ENCODE measurements at places on chromosomes 4 and X.

GRCh38 chrX:137988470-137988869 is 422.5 kb downstream of the ZIC3 start:
- no peak for DNase-seq

DNA sequence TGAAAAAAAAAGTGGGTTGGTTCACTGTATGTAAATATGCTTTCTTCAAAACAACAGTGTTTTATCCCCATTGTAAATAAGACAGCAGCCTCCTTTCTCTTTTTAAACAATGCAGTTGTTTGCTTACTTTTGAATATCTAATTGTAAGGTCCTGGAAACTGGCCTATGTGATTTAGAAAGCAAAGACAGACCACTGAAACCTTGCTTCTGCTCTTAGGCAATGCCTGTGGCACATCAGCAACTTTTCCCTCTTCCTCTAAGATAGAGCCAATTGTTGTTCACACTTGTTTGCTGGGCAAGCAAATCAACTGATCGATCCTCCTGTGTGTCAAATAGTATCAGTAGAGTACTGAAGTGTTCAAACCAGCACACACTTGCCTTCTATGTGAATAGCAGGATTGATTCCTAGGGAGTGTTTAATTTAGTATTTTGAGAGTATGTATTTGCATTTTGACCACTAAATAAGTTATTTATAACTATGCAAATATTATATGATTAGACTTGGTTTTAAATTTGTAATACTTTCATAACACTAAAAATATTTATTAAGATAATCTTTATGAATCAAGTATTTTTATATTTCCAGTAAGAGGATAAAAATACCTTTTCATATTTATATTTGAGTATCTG is 55.4 kb upstream of the GRPR start:
- DNase-seq: no peak

GRCh38 chrX:137746289-137746688 is 180.4 kb downstream of the ZIC3 start:
- no peak for DNase-seq

- DNase-seq: no peak
These were observed 39.5 kb upstream of the RASL11B start for GRCh38 chr4:52822583-52822971.

DNA sequence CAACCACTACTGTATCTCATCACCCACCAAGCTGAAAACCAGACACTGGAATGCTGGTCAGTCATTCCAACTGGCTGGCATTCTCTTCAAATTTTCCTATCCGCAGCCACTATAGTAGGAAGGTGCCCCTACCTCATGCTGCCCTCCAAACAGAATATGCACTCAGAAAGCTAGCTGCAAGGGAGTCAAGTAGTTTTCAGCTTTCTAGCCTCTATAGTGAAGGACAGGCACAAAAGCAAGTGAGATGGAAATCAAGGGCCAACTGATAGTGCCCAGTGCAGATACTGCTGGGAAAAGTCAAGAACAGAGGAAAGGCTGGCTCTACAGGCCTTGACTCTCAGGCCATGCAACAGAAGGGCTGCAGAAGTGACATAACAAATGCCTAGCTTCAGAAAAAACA is 47.2 kb downstream of the BCOR start:
- DNase-seq: no peak

GRCh38 chr4:109803924-109804571 is 2.2 kb upstream of the CFI start:
- DNase-seq: no peak

- DNase-seq: no peak
These were observed 345.1 kb downstream of the INPP4B start for GRCh38 chr4:142500966-142501365.

DNA sequence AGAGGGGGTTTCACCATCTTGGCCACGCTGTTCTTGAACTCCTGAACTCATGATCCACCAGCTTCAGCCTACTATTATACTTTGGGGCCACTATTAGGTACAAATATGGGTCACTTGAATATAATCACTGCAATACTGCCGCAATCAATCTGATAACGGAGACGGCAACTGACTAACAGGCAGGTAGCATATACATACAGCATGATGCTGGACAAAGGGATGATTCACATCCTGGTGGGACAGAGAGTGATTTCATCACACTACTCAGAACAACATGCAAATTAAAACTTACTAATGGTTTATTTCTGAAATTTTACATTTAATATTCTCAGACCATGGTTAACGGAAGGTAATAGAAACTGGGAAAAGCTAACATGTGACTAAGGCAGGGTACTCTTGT is 10.9 kb downstream of the LRBA start:
- DNase-seq: no peak

DNA sequence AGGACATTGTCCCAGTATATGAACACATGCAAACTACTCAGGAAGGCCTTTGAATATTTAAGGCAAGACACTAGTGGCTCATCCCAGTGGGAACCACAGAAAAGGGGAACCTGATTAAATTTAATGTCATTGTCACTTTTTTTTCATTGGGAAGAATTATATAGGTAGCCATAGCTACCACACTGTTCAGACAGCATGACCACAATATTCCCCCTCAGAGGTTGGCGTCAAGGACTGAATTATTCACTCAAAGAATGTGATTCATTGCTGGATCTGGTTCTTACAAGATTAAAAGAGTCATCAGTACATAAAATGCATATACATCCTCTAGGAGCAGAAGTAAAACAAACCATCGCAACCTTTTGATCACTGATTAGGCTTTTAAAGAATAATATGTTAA is 92.0 kb upstream of the SMARCAD1 start:
- DNase-seq: no peak

All from lower lobe of right lung (tissue), 2 donors.